ENCODE measurements at places on chromosomes 5 and 9.

DNA sequence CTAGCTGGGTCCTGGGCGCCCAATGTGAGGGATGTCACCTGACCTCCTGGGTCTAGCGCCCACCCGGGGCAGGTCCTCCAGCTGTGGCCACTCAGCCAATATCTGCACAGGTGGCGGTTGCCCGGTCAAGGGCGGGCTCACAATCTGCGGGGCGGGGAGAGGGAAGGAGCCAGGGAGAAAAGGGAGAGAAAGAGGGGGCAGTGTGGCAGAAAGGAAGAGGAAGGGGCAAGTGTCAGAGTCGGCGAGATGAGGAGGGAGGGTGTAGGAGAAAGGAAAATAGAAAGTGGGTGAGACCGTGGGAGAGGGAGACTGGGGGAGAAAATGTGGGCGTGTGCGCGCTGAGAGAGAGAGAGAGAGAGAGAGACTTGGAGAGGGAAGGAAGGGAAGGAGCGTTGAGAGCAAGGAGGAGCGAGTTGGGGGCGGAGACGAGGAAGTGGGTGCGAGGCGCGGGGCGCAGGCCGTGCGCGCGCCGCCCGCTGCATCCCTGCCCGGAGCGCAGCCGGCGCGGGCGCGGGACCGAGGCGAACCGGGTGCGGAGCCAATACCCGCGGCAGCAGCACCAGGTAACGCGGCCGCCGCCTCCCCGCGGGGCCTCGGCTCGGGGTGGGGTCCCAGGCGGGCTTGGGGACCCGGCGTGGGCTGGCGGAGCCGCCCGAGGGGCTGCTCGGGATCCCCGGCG, at the start of gene HRH2:
HRH2 (plus strand) TSS at position 479 of the 679 bp plus-strand sequence. CDS start 25,163 bp downstream, outside the sequence.
- DNase-seq, result peak; percentile 17

DNA sequence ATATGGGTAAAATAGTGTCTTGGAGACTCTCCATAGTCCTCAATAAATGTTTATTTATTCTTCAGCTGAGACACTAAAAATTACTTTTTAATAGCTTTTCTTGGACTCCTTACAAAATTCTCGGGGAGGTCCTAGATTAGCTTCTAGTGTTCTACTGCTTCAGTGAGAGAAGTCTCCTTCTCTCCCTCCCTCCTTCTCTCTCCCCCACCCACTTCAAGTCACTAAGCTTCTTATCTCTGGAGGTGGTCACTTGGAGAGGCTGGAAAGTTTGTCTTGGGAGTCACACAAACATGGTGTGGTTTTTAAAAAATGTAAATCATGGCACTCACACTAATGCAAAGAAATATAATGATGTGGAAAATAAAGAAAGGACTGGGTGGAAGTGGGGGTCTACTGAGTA, 64.1 kb downstream of the SEMA6A start:
- DNase-seq, result no peak

GRCh38 chr5:134525683-134526482, 413 bp downstream of the JADE2 start:
- DNase-seq, result peak; percentile 53

GRCh38 chr5:919356-920000, 26.8 kb downstream of the TRIP13 start:
- no peak for DNase-seq

GRCh38 chr9:15670246-15670645, 117.4 kb downstream of the CCDC171 start:
- no peak for DNase-seq

DNA sequence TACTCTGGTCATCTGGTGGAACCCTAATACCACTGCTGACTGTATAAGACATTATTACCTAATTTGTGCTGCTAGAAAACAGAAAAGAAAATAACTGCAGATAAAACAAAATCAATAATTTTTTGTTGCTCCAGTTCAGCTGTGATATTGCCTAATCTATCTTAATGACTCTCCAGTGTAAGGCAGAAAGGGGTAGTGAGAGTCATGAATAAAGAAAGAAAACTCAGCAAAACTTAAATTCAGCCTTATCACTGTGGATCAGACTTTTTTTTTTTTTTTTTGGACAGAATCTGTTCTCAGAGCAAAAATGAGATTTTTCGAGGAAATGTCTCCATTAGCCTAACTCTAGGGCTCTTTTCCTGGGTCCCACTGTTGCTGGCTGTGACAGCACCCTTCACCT, 1.1 kb upstream of the DOCK2 start:
- no peak for DNase-seq

DNA sequence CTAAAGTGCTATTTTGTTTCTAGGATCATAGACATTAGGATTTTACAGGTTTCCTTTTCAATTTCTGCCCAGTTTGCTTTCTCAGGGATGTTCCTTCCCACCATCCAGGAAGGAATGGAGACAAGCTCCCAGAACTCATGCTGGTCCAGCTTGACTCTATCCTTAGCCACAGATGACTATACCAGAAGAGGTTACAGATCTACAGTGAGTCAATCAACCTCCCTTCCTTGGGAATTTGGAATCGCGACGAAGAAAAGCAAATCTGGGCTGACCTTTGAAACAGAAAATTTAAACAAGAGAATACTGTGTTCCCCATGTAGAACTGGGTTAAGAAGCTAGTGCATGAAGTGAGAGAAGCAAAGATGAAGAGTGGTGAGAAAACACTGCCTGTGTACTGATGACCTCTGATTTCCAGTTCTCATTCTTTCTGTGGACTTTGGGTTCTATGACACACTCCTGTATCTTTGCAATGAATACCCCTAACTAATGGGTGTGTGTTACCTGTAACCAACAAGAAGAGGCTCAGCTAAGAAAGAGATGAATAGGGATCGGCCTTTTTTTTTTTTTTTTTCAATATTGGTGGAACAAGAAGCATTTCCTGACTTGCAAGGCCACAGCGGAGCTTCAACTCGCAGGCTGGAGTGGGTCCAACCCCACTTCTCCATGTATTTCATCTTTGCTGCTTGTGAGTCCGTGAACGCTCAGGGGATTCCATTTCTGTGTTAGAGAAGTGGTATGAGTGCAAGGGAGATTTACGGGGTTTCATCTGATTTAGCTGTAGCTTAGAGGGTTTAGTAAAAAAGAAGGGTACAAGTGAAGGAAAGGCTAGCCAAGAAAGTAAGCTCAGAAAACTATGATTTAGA, 563.9 kb upstream of the CLINT1 start:
- no peak for DNase-seq

DNA sequence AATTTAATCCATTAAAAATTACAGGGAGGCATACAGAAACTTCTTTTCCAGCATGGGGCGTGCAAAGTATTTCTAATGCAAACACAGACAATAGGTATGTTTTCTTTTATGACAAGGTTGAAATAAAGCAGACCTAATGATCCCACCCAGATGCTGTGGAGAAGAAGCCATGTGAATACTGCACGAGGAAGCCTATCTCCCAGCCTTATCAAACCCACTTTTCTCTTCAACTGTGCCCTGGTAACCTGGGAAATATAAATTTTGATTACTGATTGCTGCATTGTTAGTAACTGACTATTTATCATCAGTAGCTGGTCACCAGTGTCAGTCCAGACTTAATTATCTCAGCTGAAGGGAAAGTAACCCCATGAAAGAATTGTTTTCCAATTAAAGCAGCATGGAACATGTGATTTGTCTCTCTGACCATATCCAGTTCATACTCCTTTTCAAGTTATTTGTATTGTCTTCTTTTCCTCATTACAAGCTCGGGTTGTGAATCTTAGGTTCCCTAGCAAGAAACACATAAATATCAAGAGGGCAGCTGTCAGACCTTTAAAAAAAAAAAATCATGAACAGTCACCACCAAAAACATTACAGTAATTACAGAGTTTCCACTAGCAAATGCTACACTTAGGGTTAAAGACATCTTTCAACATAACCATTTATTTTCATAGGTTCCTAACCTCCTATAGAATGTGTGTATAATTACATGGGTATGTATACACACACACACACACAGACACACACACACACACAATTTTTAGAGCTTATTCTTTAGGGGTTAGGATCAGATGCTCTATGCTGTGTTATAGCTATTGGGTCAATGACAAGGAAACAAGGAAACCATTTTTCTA, 50.3 kb downstream of the SEMA6A start:
- no peak for DNase-seq

GRCh38 chr5:149546974-149547373, 4.3 kb downstream of the CSNK1A1 start:
- no peak for DNase-seq

GRCh38 chr9:105255421-105255820, 11.0 kb downstream of the SLC44A1 start:
- DNase-seq, result no peak

GRCh38 chr9:134469041-134469875, 143.0 kb downstream of the RXRA start:
- DNase-seq, result no peak

DNA sequence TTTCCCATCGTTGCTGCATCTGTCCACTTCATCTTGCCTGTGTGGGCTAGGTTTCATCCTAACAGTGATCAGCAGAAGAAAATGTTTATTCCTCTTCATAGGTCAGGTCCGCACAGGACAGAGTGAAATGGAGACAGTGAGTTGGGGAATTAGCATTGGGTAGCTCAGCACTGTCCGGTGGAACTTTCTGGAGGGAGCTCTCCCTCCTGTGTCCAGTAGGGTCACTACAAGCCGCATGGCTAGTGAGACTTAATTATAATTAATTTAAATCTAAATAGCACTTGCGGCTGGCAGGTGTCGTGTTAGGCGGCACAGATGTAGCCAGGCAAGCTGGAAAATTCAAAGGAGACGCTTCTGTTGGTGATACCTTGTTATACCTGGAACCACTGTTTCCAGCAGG, 48.4 kb downstream of the CFAP77 start:
- no peak for DNase-seq

DNA sequence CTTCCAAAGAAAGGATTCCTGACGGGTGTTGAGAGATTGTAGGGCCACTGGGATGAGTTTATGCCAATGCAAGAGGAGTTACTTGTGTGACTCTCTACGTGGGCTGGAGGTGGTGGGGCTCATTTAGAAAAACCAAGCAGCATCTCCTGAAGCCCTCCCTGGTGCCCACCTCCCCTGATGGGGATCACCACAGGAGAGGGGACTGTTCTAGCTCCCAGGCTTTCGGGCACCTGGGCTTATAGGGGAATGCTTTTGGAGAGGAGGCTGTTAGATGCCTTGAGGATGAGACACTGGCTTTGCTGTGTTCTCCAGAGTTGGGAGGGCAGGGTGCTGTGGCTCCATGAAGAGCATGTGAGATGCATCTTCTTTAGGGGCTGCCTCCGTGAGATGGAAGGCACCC, 65.0 kb downstream of the IRX1 start:
- no peak for DNase-seq

DNA sequence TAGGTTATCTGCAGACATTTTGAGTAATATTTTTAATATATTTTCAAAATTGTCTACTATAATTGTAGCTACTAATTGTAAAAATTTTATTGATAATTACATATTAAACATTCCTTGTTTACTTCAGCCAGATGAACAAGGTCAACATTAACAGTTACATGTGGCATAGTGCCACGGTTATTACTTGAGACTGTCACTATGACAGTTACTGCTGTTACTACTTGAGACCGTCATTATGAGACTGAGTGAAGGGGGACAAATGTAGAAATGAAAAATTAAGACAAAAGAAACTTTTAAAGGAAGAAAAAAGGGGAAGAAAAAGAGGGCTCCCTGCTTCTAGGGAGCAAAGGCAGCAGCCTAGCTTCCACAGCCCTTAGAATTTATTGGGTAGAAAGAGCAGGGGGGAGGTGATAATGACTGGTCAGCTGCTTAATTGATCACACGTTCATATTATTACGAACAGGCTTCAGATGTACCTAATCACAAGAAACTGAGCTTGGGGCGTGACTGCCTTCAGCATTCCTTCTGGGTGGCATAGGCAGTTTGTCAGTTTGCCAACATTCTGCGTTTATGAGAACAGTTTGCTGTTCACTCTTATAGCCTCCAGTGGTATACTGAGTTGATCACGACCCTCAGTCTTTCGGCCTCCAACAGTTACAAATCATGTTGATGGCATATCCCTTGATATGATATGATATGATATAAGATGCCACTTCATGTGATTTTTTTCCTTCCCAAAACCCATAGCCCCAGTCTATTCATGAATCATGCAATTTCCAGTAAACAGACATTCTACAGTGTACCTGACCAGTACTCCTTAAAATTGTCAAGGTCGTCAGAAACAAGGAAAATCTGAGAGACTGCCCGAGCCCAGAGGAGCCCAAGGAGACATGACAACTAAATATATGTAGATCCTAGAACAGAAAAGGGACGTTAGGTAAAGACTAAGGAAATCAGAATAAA, 13.1 kb downstream of the MARCHF6 start:
- DNase-seq, result no peak

DNA sequence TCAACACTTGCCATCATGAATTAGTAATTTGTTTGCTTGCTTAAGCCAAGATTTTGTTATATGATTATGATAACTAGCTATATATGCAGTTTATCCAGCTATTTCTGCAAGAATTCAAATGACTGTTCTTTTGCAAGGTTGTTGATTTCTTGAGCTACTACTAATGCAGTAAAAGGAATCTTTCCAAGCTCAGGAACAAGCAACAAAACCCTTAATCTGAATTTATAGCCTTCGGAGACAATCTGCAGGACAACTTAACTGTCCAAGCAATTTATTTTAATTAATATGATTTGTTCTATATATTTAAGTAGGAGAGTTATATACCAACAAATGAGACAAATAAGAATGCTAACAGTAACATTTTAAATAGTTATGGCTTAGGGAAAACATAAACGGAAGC, 426.8 kb upstream of the POU5F2 start:
- no peak for DNase-seq

DNA sequence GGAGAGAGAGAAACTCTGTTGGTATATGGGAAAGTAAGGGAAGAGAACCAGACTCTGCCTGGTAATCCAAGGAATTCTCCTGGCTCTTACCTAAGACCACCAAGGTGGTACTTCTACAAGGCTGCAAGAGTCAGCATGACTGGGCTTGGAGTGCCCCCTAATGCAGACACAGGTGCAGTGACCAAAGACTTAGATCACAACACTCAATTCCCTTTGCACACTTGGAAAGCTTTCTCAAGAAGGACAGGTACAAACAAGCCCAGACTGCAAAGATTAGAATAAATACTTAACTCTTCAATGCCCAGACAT, 25.2 kb downstream of the UGT3A2 start:
- no peak for DNase-seq

DNA sequence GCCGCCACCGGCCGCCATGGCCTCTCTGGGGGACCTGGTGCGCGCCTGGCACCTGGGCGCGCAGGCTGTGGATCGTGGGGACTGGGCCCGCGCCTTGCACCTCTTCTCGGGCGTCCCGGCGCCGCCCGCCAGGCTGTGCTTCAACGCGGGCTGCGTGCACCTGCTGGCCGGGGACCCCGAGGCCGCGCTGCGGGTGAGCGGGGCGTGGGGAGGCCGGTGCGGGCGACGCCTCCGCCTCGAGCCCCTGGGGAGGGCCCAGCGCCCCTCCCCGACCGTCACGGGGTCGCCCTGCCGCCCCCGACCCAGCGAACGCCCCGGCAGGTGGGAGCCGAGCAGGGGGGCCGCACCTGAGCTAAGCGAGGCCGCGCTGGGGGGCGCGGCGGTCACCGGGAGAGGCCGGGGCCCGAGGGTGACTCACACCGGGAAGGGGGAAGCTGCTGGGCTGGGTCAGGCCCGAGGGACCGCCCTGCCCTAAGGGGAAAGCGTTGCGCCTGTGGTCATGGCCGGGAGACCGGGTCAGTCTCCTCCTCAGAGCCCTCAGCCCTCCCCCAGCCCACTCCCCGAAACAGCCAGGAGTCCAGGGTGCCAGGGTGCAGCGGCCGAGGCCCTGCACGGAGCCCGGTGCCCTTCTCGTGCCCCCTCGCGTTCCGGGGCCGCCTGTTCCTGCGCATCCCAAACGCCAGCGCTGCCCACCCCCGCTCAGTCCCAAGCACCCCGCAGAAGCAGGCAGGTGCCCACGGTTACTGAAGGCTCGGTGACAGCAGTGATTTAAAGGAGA, 510 bp downstream of the NOXA1 start:
- DNase-seq, result no peak

GRCh38 chr9:133361507-133362092, 5.2 kb downstream of the SURF2 start:
- DNase-seq, result no peak

Measured in T-helper 22 cell (primary cell).